Cerebellum (tissue), 4 donors: ENCODE measurements at places on chromosomes 16 and 17. TPM values are rescaled to one million over a fixed set of nuclear protein-coding genes. Genes with fewer than 3 reads are reported as not detected.

SLFN13 gene
- 4.5 TPM for total RNA-seq

CYTH1 gene
- total RNA-seq: 40.5 TPM

SPN gene
- 0.36 TPM for total RNA-seq

SLC35G6 gene
- total RNA-seq: not detected

PHKB gene
- total RNA-seq: 187 TPM

SMIM5 gene
- 0.27 TPM for total RNA-seq

PIGW gene
- 5.6 TPM for total RNA-seq

TBC1D3K gene
- not detected for total RNA-seq

TOP2A gene
- total RNA-seq: 58.3 TPM

GRN gene
- total RNA-seq: 58.5 TPM

CD79B gene
- total RNA-seq: not detected

SLC16A13 gene
- 1.4 TPM for total RNA-seq

TK1 gene
- total RNA-seq: 9.6 TPM

FNDC8 gene
- not detected for total RNA-seq

OTOP3 gene
- total RNA-seq: not detected

KRTAP2-3 gene
- total RNA-seq: not detected

CLDN9 gene
- not detected for total RNA-seq

ADAM11 gene
- 8.0 TPM for total RNA-seq

KRT12 gene
- not detected for total RNA-seq

MYH8 gene
- total RNA-seq: 0.27 TPM

SAMD14 gene
- total RNA-seq: 26.2 TPM

C17orf75 gene
- total RNA-seq: 32.9 TPM

KCNH6 gene
- 0.27 TPM for total RNA-seq

TMIGD1 gene
- not detected for total RNA-seq

HOXB2 gene
- not detected for total RNA-seq

C1QTNF8 gene
- not detected for total RNA-seq
